ENCODE measurements at places on chromosomes 6 and 20. TPM values are rescaled to one million over a fixed set of nuclear protein-coding genes. Genes with fewer than 3 reads are reported as not detected.
A peak's percentile ranks its signal among the peaks of the same experiment; 100 is the strongest.

Gene PMEPA1
- 21.9 TPM for total RNA-seq

Gene SMLR1
- total RNA-seq = not detected

Gene RTN4IP1
- 8.6 TPM for total RNA-seq

Gene PLAGL2
- 4.4 TPM for total RNA-seq

Gene SLC22A7
- not detected for total RNA-seq

- H3K27me3 ChIP-seq = no peaks in the 10 kb centered on the region
- no peaks in the 10 kb centered on the region for H3K4me1 ChIP-seq
- no peak for DNase-seq
- H3K4me3 ChIP-seq = no peak overlapping the region
- H3K36me3 ChIP-seq = no peaks in the 10 kb centered on the region
These were observed 15.1 kb downstream of the GATA5 start for GRCh38 chr20:62460678-62461077.

- H3K4me3 ChIP-seq = peak overlapping the region; percentile 71
- peak; percentile 21 for DNase-seq
- H3K36me3 ChIP-seq = no peaks in the 10 kb centered on the region
- no peak overlapping the region for H3K27ac ChIP-seq
These were observed 1.7 kb downstream of the C20orf204 start for GRCh38 chr20:64037498-64038213.

DNA sequence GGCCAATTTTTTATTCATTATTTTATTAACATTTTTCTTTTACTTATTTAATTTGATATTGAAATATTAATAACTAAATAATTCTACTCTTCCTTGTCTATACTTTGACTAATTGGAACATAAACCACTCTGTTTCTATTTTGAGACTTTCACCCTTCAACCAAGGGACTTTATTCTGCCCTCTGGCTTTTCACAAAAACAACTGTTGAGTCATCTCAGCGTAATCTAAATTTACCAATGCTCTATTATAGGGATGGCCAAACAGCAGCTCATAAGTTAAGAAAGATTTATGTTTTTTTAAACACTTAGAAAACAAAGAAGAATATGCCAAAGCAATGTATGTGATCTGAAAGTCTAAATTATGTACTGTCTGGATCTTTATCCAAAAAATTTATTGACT is 46.7 kb downstream of the DOP1A start:
- H3K27ac ChIP-seq = no peak overlapping the region
- DNase-seq = no peak
- H3K27me3 ChIP-seq = no peaks in the 10 kb centered on the region
- no peaks in the 10 kb centered on the region for H3K36me3 ChIP-seq
- no peak overlapping the region for H3K4me3 ChIP-seq

GRCh38 chr6:168985705-168986104 is 267.9 kb downstream of the THBS2 start:
- no peak overlapping the region for H3K4me3 ChIP-seq
- DNase-seq = peak; percentile 46
- no peaks in the 10 kb centered on the region for H3K36me3 ChIP-seq
- H3K4me1 ChIP-seq = no peaks in the 10 kb centered on the region

GRCh38 chr6:5531853-5532375 is 270.6 kb downstream of the FARS2 start:
- H3K4me1 ChIP-seq = peaks cover 10% of the 10 kb centered on the region
- no peak overlapping the region for H3K4me3 ChIP-seq
- no peak overlapping the region for H3K27ac ChIP-seq
- no peak for DNase-seq
- no peaks in the 10 kb centered on the region for H3K36me3 ChIP-seq

DNA sequence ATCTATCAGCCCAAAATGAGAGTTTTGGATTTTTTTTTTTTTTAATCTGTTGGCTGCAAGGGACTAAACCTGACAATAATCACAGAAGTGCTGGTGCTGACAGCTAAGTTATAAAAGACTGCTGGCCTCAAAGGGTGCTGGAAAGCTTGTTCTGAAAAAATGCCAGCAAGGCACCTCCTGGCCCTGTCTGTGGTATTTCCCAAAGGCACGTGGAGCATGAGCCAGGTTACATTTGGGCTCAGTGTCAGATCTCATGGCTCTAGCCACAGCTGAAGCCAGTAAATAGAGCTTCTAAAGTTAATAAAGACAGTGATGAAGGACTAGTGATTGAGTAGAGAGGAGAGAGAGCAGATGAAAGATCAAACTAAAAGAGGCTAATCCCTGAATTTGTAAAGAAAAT is 178.9 kb downstream of the FUT9 start:
- no peak overlapping the region for H3K4me3 ChIP-seq
- H3K4me1 ChIP-seq = peaks cover 9% of the 10 kb centered on the region
- H3K27ac ChIP-seq = no peak overlapping the region
- H3K36me3 ChIP-seq = no peaks in the 10 kb centered on the region
- DNase-seq = no peak

DNA sequence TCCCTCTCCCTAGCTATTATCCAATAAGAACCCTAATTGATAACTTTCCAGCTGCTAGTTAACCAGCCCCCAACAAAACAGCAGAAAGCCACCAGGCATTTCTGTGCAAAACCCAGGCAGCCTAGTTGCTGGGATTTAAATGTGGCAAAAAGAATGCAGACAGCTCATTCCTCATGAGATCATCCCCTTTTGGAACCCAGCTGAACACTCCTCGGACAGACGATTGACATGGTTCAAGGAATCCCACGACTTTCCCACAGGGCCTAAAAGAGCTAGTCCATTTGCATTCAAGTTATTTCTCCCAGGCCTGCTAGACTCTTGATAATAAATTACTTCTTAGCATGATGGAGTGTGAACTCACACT is 24.0 kb downstream of the JAG1 start:
- H3K4me1 ChIP-seq = peaks cover 12% of the 10 kb centered on the region
- no peak for DNase-seq
- H3K27ac ChIP-seq = no peak overlapping the region
- no peaks in the 10 kb centered on the region for H3K27me3 ChIP-seq
- H3K4me3 ChIP-seq = no peak overlapping the region

- H3K36me3 ChIP-seq = no peaks in the 10 kb centered on the region
- no peaks in the 10 kb centered on the region for H3K27me3 ChIP-seq
- no peaks in the 10 kb centered on the region for H3K4me1 ChIP-seq
These were observed 165.0 kb downstream of the TRIM27 start for GRCh38 chr6:28758818-28759235.

GRCh38 chr6:156942266-156942665 is 165.1 kb downstream of the ARID1B start:
- DNase-seq = peak; percentile 21
- H3K27ac ChIP-seq = no peak overlapping the region
- peaks cover 19% of the 10 kb centered on the region for H3K4me1 ChIP-seq
- H3K4me3 ChIP-seq = no peak overlapping the region

All from PC-3 (cell line).